ENCODE measurements at places on chromosomes 5 and 9.

DNA sequence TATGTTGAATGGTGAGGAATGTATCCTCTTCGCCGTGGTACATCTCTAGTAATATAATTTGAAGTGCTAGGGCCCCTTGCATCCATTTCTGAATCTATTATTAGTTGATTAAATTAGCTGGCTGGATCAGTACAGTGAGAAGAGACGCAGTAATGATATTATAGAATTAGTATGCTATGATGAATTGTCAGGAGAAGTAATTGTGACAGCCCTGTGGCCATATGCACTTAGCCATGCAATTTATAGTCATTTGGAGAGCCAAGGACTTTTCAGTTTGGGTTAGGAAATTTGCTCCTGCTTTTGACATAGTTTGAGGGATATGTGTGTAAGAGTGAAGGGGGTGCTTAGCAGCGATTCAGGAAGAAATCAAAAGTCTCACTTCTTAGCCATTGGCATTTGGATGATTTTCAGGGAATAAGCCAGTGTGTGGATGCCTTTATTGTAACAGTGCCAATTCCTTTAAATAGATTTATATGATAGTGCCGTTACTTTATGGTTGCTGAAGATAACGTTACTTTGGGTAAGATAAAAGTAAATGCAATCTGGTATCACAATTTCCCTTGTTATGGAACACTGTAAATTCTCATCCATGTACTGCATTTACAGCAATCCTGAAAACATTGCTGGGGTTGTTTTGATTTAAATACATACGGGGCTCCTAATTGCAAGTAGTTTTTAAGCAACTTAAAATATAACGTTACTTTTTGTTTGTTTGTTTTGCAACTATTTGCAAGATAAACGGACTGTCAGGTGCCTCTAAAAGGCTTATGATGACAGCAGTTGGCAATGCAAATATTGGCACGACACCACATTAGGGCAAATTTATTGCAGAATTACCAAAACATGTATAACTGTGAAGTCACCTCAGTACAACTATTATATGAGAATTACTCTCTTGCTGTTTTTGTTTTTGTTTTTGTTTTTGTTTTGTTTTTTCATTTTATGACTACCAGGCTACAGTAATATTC is 875.4 kb upstream of the WWC1 start:
- no peak for DNase-seq

GRCh38 chr5:39566891-39567290 is 142.1 kb upstream of the DAB2 start:
- no peak for DNase-seq

DNA sequence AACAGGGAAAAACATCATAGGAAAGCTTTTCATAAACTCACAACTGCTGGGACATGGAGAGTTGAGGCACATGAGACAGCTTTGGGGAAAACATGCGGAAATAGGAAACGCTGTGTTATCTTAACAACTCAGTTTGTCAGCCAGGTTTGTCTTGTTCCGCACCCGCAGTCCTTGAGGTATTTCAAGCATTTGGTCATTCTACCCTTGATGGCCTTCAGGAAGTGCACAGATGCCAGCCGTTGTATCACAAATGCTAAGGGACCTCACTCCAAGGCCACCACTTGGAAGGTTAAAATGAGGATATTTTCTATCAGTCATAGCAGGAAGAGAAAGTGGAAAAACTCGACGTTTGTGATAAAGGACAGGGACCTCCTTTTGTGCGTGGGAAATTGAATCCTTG is 83.8 kb downstream of the TRIO start:
- DNase-seq: no peak

DNA sequence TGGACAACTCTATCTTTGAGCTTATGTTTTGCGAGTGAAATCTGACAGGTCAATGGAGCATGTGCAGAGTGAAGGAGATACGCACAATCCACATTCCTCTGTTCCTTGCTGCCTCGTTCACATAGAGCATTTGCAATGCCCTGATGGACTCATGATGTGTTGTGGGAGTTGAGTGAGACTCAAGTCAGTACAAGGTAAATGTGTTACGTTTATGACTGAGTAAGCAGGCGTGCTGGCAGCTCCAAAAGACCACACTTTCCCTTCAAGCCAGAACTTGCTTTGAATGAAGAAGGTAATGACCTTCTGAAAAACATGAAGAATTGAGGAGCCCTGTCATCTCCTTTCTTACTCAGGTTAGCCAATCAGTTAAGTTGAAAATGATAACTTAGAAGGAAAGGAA is 477.8 kb downstream of the CTNND2 start:
- DNase-seq: no peak

DNA sequence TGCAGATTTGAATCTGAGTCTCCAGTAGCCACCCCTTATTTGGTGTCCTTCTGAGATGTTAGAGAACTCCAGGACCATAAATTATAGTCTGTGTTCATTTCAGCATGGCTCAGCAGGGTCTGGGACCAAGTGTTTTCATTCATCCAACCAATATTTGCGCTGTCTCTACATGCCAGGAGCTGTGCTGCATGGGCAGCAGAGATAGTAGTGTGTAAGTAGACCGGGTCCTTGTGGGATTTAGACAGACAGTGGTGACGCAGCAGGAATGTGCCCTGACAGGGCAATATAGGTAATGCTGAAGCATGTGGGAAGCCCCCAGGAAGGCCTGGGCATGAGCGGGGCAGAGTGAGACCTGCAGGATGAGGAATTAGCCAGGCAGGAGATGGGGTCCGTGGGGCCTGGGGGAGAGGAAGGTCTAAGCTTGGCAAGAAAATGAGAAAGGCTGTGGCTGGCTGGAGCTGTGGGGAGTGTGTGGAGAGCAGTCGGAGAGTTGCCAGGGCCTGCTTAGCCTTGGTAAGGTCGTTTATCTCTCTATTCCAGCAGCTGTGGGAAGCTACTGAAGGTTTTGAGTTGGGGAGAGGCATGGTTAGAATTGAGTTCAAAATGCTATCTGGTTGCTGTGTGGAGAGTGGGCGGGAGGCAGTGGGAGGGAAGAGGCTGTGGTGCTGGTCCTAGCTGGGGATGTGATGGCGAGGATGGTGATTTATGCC is 16.8 kb downstream of the STXBP1 start:
- no peak for DNase-seq

DNA sequence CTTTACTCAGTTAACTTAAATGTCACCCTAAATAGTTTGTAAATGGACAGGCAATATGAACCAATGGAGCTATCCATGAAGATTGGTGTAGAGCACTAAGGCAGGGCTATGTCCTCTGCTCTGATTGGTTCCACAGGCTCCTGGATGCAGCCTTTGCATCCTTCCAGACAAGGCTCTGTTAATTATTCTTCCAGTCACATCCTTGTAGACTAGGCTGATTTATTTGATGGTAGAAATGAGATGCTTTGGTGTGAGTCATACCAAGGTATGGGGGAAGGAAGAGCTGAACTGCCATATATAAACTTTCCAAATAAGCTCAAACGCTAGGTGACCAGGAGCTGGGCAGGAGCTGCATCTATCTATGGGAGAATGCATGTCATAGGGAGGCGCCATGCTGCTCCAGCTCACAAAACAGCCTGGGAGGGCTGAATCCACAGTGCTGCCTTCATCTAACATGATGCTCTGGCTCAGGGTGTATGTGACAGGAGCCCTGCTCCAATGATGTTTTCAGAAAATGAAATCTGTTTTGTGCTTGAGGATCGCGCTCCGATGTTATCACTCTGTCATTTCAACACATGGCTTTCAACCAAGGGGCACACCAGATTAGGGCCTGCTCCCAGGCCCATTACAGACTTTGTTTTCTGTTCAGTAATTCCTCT is 818.0 kb upstream of the ZNF608 start:
- no peak for DNase-seq

DNA sequence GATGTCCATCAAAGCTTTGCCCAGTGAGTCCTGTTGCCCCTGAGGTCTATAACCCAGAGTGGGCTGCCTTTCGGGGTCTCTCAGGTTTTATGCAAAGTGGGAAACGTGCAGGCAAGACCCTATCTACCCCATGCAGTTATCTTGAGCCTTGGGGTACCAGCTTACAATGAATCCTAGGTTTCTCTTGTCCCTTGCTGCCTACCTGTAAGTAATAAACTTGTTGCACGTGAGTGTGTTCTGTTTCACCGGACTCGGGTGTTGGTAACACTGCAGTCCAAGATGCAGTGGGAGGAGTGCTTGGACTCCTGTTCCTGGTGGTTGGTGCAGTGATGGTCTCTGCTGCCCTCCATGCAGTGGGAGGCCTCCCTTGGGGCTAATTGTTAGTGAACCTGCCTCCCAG is 85.6 kb upstream of the ALDH1B1 start:
- DNase-seq: no peak

- DNase-seq: no peak
These were observed 25.2 kb upstream of the HSD17B4 start for GRCh38 chr5:119427060-119427459.

- DNase-seq: no peak
These were observed 1.8 kb downstream of the PTGER4 start for GRCh38 chr5:40681363-40682153.

Data from T47D (cell line).